Activated T-cell treated with anti-CD3 and anti-CD28 coated beads, Interleukin-2, amount 50 U/mL, for 72 hours (primary cell): ENCODE measurements at places on chromosomes 4 and X. TPM values are rescaled to one million over a fixed set of nuclear protein-coding genes. Genes with fewer than 3 reads are reported as not detected.

The NLRP2B gene
- not detected for total RNA-seq

The CDKL2 gene
- total RNA-seq: 1.3 TPM

GRCh38 chr4:186930024-186930423, 206.4 kb upstream of the FAT1 start:
- no peaks in the 10 kb centered on the region for H3K36me3 ChIP-seq
- H3K27me3 ChIP-seq: no peaks in the 10 kb centered on the region
- H3K4me3 ChIP-seq: no peak overlapping the region
- H3K27ac ChIP-seq: no peak overlapping the region

DNA sequence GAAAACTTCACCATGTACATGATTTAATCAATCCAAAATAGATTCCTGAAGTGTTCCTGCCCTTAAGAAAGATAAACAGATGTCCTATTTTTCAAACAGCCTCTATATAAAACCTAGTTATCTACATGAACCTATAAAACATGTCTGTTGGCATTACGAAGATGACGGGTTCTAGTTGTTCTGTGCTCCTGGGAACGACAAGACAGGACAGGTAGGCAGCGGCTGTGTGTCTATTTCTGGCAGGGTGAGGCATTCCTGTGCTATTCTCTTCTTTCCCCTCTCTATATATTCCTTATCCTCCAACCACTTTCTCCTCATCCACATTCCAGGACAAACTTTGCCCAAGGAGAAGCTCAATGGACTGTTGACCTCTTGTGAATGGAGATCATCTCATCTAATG, 6.1 kb downstream of the FAT1 start:
- H3K36me3 ChIP-seq: no peaks in the 10 kb centered on the region
- no peak overlapping the region for H3K4me3 ChIP-seq
- DNase-seq: no peak
- H3K27ac ChIP-seq: no peak overlapping the region
- H3K27me3 ChIP-seq: peaks cover 9% of the 10 kb centered on the region

- H3K27me3 ChIP-seq: no peaks in the 10 kb centered on the region
- peaks cover 15% of the 10 kb centered on the region for H3K4me1 ChIP-seq
- no peak for DNase-seq
- H3K4me3 ChIP-seq: no peak overlapping the region
- H3K36me3 ChIP-seq: peaks cover 2% of the 10 kb centered on the region
These were observed 113.0 kb downstream of the FBXW7 start for GRCh38 chr4:152422817-152423320.

GRCh38 chr4:176261018-176261417, 8.0 kb downstream of the ASB5 start:
- H3K27me3 ChIP-seq: peaks cover 4% of the 10 kb centered on the region
- no peak overlapping the region for H3K27ac ChIP-seq
- no peak overlapping the region for H3K4me3 ChIP-seq
- no peaks in the 10 kb centered on the region for H3K4me1 ChIP-seq

DNA sequence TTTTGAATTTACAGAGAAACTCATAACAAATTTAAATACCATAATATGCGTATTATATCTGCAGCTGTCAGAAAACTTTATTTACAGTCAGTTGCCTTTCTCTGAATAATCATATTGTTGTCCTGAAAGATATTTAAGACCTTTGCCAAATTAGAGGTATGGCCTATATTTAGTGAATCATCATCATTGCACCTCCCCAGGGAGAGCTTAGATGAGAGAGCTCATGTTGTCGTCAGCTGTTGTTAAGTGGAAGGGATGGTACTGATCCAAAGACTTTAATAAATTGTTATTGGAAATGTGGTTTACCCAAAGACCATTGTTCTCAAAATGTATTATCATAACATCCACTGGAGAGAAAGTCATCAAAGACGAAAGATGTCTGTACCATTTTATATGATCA, 128.6 kb downstream of the HTR2C start:
- H3K27ac ChIP-seq: no peak overlapping the region
- DNase-seq: no peak
- no peaks in the 10 kb centered on the region for H3K36me3 ChIP-seq
- H3K27me3 ChIP-seq: peaks cover 9% of the 10 kb centered on the region
- H3K4me1 ChIP-seq: no peaks in the 10 kb centered on the region

DNA sequence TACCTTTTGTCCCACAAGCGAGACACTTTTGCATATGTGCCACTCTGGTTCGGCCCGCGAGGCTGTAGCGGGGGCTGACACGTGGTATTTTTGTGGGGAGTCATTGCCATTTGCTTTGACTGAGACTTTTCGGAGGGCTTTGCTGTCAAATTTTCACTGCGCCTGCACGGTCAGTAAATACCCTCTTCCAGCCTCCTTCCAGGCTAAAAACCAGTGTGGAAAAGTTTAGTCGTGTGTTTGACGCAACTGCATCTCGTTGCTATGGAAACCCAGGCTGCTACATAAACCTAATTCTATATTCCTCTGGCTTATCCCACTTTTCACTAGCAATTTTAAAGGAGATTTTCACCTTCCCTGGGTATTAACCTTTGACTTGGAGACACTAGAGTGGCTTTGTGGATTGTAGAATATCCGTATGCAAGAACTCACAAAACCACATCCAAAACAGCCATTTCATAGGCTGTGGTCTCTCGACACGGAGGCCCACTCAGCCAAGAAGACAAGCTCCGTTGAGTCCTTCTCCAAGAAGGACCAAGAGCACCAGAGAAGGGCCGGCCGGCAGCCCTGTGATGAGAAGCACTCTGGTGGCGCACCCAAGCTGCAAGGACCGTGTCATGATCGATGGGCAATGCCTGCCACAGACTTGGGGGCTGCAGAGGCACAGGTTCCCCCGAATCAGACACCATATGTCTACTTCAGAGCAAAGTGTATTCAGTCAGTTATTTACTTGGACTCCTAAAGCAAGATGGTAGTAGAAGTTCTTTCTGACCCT, 38.4 kb upstream of the ENPP6 start:
- no peaks in the 10 kb centered on the region for H3K27me3 ChIP-seq
- DNase-seq: no peak
- no peaks in the 10 kb centered on the region for H3K36me3 ChIP-seq
- H3K4me1 ChIP-seq: peaks cover 22% of the 10 kb centered on the region
- H3K27ac ChIP-seq: peak overlapping the region; percentile 3

DNA sequence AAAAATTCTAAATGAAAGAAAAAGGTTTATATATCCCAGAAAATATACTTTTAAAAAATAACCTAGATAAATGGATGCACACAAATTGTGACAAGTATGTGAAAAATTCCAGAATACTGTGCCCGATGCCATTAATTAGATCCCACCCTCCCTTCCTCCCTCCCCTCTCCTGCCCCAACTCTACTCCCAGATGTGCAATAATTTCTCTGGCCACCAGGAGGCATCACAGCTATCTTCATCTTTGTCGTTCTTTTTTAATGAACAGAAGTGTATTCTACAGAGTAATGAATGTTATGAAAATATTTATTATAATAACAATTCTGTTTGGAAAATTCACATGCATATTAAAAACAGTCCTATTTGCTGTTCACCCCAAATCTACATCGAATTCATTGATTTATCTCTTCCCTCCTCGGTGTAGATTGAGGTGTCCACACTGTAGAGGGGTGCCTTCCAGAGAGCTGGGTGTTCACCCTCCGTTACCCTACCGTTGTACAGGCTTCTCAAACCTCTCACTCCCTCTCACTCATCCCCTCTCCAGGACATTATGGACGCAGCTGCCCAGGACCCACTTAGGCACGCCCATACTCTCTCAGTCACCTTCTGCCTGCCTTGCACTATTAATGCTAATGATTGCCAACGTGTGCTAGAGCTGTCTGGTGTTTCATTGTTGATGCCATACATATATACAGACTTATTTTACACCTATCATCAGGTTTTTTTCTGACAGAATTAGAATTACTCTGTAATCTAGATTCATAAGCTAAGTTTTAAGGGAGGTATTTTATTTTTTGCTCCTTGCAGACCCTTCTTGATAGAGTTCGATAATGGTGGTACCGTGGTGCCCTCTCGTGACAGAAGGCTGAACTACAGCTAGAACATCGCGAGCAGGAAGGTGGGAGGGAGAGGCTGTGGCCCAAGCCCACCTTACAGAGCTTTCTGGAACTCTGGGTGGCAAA, 14.1 kb downstream of the RAB40AL start:
- no peak overlapping the region for H3K27ac ChIP-seq
- no peaks in the 10 kb centered on the region for H3K36me3 ChIP-seq
- H3K27me3 ChIP-seq: peaks cover 20% of the 10 kb centered on the region
- H3K4me3 ChIP-seq: peak overlapping the region; percentile 78

DNA sequence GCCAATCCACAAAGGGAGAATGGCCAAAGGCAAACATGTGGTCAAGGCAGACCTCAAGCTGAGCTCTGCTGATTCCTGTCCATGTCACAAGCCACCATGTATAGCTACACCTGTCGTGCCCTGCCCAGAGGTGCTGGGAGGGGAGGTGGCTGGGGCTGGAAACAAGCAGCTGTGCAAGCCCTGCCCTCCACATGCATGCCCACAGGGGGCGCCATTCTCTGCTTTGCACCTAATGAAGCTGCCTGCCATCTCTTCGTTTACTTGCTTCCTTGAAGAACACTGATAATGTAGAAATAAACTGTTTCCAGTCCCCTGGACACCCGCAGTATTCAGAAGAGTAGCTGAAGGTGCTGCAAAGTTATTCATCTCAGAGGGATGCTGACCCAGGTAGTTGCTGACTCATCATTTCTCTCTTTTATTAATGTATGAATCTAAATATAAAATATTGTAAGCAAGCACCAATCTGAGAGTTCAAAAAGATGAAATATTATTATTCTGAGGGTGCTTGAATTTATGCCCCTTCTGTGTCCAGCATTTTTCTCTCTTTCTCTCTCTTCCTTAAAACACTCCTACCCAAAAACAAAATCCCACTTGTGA, 278.6 kb downstream of the ADGRA3 start:
- H3K27ac ChIP-seq: no peak overlapping the region
- H3K4me1 ChIP-seq: no peaks in the 10 kb centered on the region
- peak; percentile 47 for DNase-seq
- H3K27me3 ChIP-seq: peaks cover 11% of the 10 kb centered on the region

- H3K4me3 ChIP-seq: peak overlapping the region; percentile 54
- H3K27ac ChIP-seq: peak overlapping the region; percentile 86
- peaks cover 22% of the 10 kb centered on the region for H3K4me1 ChIP-seq
- H3K36me3 ChIP-seq: peaks cover 4% of the 10 kb centered on the region
- no peaks in the 10 kb centered on the region for H3K27me3 ChIP-seq
These were observed 13.0 kb downstream of the EXOC1 start for GRCh38 chr4:55866290-55866907.

- H3K27ac ChIP-seq: no peak overlapping the region
- peaks cover 4% of the 10 kb centered on the region for H3K27me3 ChIP-seq
- no peaks in the 10 kb centered on the region for H3K36me3 ChIP-seq
- H3K4me3 ChIP-seq: no peak overlapping the region
- DNase-seq: no peak
- no peaks in the 10 kb centered on the region for H3K4me1 ChIP-seq
These were observed 367.6 kb upstream of the LCORL start for GRCh38 chr4:18389115-18389514.

- no peaks in the 10 kb centered on the region for H3K4me1 ChIP-seq
- DNase-seq: no peak
- no peaks in the 10 kb centered on the region for H3K27me3 ChIP-seq
These were observed 37.1 kb downstream of the SMARCAD1 start for GRCh38 chr4:94244829-94245185.
